ENCODE measurements at places on chromosomes 7 and 10. TPM values are rescaled to one million over a fixed set of nuclear protein-coding genes. Genes with fewer than 3 reads are reported as not detected.

GRCh38 chr7:125436220-125436619 is 506.6 kb upstream of the POT1 start:
- ATAC-seq, result no peak

The HSPA12A gene
- total RNA-seq, result 39.4 TPM

The EBF3 gene
- 0.11 TPM for total RNA-seq

GRCh38 chr7:129798616-129799349 is 154.0 kb downstream of the UBE2H start:
- ATAC-seq, result no peak

DNA sequence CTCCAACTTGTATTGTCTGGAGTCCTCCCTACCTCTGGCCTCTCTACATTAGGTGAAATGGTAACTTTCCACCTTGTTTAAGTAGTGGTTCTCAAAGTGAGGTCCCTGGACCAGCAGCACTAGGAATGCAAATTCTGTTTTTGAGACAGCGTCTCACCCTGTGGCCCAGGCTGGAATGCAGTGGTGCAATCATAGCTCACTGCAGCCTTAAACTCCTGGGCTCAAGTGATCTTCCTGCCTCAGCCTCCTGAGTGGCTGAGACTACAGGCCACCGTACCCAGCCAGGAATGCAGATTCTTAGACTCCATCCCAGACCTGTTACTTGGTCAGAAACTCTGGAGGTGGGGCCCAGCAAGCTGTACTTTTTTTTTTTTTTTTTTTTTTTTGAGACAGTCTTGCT is 6.8 kb upstream of the TBL2 start:
- ATAC-seq, result no peak

The CCL24 gene
- not detected for total RNA-seq

The GPR141 gene
- total RNA-seq, result not detected

The LIPK gene
- not detected for total RNA-seq

DNA sequence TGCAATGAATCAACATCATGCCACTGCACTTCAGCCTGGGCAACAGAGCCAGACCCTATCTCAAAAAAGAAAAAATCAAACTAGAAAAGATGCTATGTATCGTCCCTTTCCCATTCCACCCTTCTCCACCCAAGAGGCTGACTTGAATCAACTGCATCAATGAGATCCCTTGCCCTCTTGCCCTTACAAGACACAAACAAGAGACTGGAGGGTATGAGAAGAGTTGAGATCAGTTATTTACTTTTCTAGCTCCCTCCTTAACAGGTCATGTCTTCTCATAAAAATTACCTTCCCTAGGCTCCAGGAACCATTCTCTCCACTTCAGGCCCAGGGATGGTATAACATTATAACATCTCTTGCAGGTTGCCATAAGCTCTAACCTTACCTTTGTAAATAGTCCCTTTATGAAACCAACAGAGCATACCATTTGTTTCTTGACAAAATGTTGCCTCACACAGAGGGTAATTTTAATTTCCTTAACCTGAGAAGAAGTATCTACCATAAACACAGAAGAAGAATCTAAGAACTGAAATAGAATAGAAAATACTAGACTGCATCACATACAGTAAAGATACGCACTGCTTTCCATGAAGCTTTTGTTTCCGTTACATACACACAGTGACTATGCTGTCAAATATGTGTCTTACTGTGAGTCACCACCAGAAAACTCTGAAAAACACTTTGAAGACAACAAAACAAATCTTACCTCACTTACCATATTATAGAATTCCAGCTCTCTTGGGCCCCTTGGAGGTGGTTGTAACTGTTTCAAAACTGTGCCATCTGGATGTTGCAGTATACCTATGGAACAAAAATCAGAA is 30.5 kb downstream of the IPMK start:
- peak; percentile 96 for ATAC-seq

The SPDYE16 gene
- 0.31 TPM for total RNA-seq

DNA sequence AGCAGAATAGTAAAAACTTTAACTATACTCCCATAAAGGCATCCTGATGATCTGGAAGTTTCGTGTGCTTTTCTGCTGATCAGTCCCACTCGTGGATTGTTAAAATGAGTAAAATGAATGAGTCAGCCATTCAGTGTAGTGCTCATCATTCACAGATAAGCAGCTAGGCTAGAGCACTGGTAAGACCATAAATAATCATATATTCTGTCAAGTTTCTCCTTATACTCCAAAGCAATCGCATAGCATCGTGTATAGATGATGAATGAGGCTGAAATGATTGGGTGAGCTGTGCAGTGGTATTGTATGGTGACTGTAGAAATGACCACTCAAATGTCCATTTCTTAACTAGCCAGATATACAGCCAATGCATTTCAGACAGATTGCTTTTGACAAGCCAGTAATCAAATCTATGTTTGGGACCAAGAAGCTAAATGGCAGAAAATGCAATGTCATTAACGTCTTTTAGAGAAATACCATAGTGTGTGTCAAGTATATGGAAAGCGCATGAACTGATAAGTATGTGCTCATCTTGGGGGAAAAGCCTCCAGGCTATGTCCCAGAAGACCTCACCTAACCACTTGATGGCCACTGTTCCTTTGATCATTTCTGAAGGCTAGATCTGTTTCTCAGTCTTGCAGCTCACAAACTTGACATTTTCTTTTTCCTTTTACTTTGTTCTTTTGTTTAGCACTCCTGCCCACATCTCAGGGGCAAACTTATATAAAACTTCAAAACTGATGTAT is 227.2 kb upstream of the FAM3C start:
- peak; percentile 99 for ATAC-seq

- ATAC-seq, result no peak
Observed at GRCh38 chr10:30420266-30420665, 13.7 kb upstream of the MAP3K8 start.

GRCh38 chr10:9238041-9238440 is 1183.6 kb downstream of the GATA3 start:
- ATAC-seq, result no peak

DNA sequence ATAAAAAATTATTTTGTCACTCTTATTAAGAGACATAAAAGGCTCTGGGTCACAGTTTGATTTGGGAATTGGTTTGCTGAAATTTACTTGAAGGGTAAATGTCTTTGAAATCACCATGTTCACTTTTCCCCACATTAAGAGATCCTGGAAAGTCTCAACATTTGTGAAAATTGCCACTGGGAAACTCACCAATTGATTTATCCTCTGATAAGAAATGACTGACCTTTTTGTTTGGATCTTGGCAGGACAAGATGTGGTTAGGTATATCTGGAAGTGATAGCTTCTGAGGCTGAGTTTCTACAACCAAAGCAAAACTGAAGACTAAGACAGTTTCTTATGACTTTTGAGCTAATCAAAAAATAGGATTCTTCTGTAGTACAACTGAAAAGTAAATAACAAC is 107.1 kb upstream of the TMEM106B start:
- no peak for ATAC-seq

DNA sequence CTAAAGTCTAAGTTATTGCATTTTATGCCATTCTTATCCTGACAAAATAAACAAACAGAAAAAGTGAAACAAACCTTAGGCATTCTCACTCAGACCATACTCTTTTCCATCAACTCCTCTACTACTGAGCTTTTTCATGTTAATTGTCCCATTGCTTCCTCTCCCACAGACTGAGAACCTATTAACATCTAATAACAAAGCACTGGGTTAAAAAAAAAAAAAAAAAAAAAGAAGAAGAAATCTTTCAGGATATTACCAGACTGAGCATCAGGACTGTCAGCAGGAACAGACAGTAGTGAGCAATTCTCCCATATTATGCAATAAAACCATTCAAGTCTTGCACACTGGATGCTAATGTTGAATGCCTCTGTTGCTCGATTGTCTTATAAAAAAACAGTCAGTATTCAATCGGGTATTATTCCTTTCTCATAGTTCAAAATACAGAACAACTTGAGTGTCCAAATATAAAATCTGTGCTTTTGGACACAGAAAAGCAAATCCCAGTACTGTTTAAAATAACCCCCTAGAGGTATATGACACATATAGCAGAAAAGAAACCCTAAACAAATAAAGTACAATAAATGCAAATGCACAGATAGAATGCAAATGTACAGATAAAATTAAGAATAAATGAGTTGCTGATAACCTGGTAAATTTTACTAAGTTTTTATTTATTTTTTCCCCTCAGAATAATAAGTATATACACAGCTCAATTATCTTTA is 531.3 kb upstream of the LRRTM3 start:
- peak; percentile 58 for ATAC-seq

The MET gene
- total RNA-seq, result 3.0 TPM

The ABCC2 gene
- total RNA-seq, result 0.16 TPM

The MEOX2 gene
- 0.26 TPM for total RNA-seq

DNA sequence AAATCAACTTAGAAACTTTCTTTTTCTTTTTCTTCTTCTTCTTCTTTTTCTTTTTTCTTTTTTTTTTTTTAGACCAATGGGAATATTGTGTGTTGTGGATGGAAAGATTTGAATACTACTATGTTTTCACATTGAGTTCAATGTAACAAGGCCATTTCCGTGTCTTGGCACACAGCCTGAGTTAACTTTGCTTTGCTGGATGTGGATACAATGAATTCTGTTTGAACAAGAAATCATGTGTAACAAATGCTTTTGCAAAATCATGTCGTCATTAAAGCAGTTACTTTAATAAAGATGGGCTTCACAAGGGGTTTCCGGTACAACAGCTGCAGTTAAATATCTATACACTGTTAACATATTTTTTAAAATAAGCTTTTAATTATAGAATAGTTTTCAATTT is 13.5 kb upstream of the ENTPD1 start:
- ATAC-seq, result no peak

The MRLN gene
- total RNA-seq, result 0.57 TPM

DNA sequence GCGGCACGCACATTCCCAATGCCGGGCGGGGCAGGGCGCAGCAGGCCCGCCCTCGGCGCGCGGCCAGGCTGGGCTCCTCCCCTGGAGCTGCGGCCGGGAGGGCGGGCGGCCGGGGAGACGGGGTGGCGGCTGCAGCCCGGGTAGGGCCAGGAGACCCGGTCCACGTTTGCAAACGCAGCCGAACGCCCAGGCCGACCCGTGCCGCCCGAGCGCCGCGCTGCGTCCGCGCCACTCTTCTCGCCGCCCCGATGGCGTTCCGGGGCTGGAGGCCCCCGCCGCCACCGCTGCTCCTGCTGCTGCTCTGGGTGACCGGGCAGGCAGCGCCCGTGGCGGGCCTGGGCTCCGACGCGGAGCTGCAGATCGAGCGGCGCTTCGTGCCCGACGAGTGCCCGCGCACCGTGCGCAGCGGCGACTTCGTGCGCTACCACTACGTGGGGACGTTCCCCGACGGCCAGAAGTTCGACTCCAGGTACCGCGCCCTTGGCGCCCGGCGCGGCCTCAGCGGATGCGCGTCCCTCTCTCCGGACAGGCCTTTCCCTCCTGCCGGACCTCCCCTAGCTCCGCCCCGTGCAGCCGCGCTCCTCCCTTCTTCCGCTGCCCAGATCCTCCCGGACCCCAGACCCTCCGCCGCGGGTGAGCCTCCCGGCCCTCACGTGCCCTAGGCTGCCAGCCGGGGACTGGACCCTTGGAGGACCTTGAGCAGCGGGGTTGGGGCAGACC is at the start of gene FKBP9:
FKBP9 (plus strand) TSS at position 115 of the 720 bp plus-strand sequence; CDS start at position 249, 134 bp downstream.
- ATAC-seq, result peak; percentile 86

The AKR1C2 gene
- 6.5 TPM for total RNA-seq

The CCDC201 gene
- 0.05 TPM for total RNA-seq

DNA sequence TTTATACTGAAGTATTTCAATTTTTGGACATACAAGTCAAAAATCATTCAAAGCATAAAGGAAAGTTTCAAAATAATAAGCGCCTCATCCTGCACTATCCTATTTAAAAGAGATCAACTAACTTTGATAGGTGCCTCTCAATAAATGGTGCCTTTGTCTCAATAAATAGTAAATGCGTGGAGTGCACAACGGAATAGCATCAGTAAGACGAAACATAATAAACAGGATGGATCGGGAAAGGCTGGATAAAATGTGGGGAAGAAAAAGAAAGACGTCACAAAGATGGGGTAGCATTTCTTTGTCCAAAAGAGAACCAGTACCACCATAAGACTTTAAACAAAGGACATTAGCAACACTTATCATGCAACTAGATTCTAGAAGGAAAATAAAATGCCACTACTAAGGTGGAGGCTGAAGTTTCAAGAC is 571 bp upstream of the PRKAR2B start:
- no peak for ATAC-seq

DNA sequence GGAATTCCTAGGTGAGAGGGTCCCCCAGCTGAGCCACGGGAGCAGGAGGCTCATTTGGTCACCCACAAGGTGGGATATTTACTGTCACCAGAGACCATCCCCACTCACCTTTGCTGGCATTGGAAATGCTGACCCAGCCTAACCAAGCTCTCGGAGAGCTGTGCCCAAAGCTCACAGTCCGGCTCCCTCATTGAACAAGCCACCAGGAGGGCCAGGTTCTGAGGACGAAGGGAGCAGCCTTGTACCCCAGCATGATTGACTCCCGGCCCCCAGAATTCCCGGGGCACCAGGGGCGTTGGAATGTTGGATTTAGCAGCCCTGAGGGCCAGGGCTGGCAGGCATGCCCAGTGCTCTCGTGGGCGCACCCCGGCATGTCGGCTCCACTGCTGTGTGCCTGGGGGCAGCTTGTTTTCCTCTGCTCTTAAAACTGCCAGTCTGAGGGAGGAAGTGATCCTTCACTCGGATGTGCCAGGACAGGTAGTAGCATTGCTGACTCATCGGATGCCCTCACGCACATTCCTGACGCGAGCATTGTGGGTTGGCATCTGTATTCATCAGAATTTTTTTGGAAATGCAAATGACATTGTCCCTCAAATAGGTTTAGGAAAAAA is 23.3 kb downstream of the CLIP2 start:
- ATAC-seq, result no peak

GRCh38 chr7:69603937-69604494 is 5.7 kb downstream of the AUTS2 start:
- no peak for ATAC-seq

GRCh38 chr7:37694208-37695094 is 10.9 kb downstream of the GPR141 start:
- no peak for ATAC-seq

- ATAC-seq, result no peak
Observed at GRCh38 chr10:122435212-122435827, 19.1 kb upstream of the ARMS2 start.

DNA sequence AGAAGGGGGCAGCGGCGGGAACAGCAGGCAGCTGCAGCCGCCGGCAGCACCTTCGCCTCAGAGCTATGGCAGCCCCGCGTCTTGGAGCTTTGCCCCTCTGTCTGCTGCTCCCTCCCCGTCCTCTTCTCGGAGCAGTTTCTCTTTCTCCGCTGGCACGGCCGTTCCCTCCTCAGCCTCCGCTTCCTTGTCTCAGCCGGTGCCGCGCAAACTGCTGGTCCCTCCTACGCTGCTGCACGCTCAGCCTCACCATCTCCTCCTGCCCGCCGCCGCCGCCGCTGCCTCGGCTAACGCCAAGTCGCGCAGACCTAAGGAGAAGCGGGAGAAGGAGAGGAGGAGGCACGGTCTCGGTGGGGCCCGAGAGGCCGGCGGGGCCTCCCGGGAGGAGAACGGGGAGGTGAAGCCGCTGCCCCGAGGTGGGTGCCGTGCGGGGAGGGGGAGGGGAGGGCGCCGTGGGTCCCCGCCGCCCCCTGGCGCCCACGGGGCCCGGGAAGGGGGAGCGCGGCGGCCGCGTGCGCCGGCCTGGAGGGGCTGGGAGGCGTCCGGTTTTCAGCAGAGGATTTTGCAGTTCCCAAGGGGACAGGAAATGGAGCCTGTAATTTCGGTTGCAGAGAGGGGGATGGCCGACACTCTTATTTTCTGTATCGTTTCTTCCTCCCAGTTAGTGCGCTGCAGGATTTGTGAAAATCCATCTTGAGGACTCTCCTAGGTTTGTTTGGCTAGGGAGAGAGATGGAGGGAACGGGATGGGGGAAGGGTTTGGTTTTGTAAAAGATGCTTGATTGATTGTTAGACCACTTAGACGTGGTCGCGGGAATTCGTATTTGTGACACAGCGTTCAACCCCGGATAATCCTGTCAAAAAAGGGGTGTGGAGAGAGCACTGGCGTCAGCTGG is 630 bp downstream of the RSBN1L start:
- ATAC-seq, result peak; percentile 54

Measured in motor neuron (in vitro differentiated cells).